ENCODE measurements at places on chromosomes 6 and 20.
A peak's percentile ranks its signal among the peaks of the same experiment; 100 is the strongest.

- DNase-seq: no peak
Measured at GRCh38 chr6:36367743-36368142, 19.7 kb downstream of the ETV7 start.

- no peak for DNase-seq
Measured at GRCh38 chr6:33189625-33190448, 2.4 kb downstream of the COL11A2 start.

DNA sequence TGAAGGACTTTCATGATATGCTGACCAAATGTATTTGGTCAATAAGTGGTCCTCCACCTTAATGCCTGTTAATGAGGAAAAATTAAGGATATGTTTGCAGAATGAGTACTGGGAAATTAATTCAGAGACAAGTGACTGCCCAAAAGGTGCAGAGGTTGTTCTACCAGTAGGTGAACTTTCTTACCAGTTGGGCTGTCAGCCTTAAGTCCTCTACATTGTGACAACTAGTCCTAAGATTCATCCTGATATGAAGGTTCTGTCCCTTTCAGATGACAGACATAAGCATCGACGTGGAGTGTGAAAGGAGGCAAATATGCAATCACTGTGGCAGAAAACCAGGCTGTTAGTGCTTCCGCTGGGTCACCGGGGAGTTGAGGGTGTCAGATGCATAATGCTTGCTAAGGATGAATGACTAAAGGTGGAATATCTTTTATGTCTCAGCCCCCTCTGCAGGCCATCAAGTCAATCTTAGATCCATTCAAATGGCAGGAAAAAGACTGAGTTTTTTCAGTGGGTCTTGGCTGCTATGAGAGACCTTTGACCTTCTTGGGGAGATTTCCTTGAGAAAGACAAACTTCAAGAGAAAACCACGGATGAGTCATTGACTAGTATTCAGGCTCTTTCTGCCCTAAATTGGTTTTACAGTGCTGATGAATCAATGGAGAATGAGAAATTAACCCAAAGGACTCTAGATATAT is 226.0 kb downstream of the TPBG start:
- peak; percentile 35 for DNase-seq

GRCh38 chr6:122431780-122432179 is 32.3 kb downstream of the HSF2 start:
- no peak for DNase-seq

DNA sequence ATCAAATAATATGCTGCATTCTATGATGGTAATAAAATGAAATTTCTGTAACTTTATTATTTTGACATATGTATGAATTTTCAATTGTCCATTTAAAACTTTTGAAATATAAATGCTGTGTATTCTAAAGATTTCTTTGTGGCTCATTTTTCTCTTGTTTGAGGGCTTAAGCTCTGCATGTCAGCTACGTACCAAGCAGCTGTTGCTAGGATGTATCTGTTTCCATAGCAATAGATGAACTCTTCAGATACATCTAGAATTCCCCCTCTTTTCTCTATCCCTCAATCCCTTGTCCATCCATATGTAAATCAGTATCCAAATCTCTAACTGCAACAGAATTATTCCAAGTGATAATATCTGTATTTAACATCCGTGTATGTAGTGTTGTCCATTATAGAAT is 76.5 kb upstream of the OPRM1 start:
- no peak for DNase-seq

DNA sequence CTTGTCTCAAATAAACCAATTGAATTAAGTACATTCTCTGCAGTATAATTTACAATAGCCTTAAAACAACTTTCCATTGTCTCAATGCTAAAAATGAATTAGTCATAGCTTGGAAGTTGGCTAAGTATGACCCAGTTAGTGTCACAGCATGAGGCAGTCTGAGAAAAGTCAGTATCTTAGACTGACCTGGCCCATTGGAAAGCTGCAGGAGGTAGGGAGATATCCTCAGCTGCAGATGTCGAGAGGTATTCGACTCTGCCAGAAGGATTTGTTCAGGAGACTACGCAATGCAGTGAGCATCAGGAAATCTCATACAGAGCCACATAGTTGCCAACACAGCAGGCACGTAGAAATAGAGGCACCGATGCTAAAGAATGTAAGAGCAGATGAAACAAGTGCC is 350.9 kb upstream of the NRSN1 start:
- no peak for DNase-seq

DNA sequence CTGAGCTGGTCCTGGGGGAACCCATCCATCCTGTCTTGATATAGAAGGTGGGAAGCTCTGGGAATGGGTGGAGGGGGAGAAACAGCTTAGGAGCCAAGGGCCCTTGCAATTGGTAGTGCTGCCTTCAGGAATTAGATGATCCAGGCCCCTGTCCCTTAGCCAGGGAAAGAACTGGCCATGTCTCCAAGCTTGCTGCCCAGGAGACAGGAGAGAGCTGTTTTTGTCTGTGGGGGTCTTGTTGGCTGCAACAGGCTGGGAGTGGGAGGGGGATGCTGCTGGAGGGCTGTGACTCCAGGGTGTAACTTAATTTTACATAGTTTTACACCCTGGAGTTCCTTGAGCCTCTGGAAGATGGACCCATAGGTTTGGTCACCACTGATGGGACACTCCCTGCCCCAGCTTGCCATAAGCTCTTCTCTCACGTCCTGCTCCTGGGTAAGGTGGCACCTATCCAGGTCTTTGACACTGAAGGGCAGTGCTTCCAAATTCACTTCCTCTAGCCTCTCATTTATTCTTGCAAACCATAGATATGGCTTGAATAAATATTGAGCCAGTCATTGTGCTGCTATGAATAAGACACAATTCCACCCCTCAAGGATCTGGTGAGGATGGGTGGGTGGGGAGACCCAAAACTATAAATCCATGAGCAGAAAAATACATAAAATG is 16.8 kb downstream of the VEGFA start:
- DNase-seq: no peak

DNA sequence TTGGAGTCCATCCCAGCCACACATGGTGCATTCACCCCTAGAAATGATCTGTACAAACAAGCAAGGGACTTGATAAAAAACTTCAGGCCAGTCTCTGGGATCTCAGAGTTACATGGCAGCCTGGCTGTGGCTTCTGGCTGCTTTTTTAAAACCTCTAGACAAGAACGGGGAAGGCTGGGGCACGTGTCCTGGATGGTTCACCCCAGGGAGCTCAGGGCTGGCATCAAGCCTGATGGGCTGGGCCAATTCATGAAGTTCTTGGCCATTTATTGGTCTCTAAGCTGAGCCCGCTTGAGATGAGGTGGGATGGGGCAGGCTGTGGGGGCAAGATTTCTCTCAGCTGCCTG is 10.4 kb upstream of the ZFAND3 start:
- DNase-seq: no peak

DNA sequence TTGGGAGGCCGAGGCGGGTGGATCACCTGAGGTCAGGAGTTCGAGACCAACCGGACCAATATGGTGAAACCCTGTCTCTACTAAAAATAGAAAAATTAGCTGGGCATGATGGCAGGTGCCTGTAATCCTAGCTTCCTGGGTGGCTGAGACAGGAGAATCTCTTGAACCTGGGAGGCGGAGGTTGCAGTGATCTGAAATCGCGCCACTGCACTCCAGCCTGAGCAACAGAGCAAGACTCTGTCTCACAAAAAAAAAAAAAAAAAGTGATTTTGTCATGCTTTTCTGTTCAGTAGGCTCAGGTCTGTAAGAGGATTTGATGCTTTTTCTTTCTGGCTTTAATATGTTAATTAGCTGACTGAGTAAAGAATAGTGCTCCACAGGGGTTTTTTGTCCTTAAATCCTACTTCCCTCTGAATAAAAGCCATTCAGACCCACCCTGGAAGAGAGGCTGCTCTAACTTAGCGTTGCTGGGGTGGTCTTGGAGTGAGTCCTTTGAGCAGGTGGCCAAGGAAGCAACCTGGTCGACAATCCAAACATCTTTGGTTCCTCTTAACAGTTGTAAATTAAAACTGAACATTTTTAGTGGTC is 19.0 kb downstream of the MCM8 start:
- DNase-seq: no peak

DNA sequence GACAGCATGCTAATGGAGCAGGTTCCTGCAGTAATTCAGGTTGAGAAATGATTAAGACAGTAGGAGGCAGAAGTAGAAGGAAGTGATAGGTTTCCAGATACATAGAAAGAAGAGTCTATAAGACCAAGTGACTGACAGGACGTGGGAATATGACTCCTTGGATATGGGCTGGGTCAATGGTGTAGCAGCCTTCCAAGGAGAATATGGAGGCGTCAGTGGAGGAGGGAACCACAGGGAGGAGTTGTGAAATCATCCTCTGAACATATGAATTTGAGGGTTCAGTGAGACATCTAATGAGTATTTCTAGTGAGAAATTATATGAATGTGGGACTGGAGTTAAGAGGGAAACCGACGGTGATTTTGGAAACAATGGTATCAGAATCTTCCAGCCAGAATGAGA is 43.3 kb downstream of the NUDT3 start:
- DNase-seq: no peak

DNA sequence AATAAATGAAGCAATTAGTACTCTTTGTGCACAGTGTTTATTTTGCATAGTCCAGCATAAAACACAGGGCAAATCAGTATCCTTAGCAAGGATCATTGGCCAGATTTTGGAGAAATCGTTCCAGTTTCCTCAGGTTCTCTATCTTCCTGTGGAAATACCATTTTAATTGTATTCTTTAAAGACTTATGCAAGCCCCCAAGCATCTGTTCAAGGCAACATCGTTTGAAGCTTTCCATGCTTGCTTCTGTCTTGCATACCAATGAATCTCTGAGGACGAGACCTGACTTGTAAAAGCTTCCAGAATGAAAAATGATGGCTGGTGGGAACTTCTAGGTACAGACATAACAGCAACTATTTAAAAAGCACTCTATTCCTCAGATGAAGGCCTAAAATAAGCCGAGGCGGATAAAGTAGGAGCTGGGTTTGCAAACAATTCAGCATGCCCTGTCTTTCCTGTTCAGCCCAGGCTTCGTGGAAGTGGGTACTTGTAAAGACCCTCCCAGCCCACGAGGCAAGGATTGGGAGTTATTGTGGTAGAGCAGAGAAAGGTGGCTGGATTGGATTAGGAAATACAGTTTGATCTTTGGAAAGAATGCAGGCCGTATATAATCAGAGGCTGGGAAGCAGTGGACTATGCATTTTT is 21.6 kb downstream of the NRSN1 start:
- no peak for DNase-seq

GRCh38 chr6:14383393-14384174 is 266.0 kb downstream of the CD83 start:
- DNase-seq: no peak

DNA sequence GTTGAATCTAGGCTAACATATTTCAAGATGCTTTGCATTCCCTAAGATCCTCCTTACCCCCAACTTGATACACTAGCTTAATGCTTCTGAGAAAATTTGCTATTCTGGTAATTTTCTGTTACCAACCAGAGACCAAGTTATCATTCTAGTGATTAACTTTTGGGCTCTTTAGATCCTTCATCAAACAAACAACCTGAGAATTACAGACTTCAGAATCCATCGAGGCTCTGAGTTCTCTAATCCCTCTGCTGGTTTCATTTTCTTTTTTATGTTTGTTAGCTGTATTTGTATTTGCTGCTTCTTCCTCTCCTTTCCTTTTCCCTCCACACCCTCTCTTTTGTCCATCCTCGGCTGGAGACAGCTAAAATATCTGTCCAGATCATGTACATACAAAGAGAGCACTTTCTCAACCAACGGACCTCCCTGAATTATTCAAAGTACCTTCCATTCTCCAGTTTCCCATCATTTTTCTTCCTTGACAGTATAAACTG is 98.7 kb upstream of the RIPOR2 start:
- no peak for DNase-seq

DNA sequence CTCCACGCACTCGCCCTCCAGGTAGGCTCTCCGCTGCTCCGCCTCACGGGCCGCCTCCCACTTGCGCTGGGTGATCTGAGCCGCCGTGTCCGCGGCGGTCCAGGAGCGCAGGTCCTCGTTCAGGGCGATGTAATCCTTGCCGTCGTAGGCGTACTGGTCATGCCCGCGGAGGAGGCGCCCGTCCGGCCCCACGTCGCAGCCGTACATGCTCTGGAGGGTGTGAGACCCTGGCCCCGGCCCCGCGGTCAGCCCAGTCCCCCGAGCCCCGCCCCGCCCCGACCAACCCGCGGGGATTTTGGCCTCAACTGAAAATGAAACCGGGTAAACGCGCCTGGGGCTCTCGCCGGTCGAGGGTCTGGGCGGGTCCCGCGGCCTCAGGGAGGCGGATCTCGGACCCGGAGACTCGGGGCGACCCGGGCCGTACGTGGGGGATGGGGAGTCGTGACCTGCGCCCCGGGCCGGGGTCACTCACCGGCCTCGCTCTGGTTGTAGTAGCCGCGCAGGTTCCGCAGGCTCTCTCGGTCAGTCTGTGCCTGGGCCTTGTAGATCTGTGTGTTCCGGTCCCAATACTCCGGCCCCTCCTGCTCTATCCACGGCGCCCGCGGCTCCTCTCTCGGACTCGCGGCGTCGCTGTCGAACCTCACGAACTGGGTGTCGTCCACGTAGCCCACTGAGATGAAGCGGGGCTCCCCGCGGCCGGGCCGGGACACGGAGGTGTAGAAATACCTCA is 598 bp downstream of the HLA-B start:
- DNase-seq: no peak

- DNase-seq: no peak
Measured at GRCh38 chr6:158474961-158475343, 84.9 kb upstream of the TMEM181 start.

DNA sequence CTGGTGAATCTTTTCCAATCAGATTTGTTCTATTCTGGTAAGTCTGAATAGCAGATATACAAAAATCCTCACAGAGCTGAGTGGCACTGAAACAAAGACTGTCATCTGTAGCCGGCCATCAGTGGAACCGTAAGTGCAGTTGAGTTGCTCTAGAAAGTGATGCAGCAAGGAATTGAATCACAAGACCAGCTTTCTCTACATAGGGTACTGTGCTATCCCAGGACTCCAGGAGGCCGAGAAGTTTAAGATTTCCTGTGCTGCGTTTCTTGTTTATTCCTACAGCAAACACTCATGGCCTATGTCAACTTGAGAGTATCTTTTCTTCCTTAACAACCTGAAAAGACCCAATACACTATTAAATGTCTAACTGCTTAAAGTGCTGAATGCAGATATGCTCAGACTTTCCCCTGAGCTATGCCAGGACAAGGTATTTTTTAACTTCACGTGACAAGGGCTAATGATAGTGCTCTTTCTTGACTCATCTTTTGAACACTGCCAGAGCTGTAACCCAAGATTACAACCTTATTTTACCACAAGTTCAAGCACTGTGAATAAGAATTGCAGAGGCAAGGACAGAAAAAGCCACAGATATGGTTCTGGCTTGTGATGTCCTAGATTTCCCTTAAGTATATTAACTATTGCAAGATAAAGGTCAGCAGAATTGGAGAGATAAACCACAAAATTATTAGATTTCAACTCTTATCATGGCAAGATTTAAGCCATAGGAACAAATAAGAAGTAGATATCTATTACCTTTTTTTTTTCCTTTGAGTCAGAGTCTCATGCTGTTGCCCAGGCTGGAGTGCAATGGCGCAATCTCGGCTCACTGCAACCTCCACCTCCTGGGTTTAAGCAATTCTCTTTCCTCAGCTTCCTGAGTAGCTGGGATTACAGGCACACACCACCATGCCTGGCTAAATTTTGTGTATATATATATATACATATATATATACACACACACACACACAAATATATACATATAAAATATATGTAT is 71.6 kb downstream of the GJA1 start:
- no peak for DNase-seq

GRCh38 chr6:140486450-140487361 is 1112.3 kb upstream of the CITED2 start:
- no peak for DNase-seq
